Stimulated activated CD4-positive, alpha-beta T cell treated with anti-CD3 and anti-CD28 coated beads, Interleukin-12 subunit alpha, Interleukin-12 subunit beta, amount 100 ng/mL, for 48 hours (primary cell): ENCODE measurements at places on chromosomes 3 and 15.

GRCh38 chr3:38651153-38651789, 1.8 kb upstream of the SCN5A start:
- DNase-seq = peak; percentile 76

GRCh38 chr3:161014843-161015749, 90.1 kb downstream of the B3GALNT1 start:
- no peak for DNase-seq

GRCh38 chr3:171878461-171879225, 35.5 kb downstream of the TMEM212 start:
- DNase-seq = no peak

DNA sequence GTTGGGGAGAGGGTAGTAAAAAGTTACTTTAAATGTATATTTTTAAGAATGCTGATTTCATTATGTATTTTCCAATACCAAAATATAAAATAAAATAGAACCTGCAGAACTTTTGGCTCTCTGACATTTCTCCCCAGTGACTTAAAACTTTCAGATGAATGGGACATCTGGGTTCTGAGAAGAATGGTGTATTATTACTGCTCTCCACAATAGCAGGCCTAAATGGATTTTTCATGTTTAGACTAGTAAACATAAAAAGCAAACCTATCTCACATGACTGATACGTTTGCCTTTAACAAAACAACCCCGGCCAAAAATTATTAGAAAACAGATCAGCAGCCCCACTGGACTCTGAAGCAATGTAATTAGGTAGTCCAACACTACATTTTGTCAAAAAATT, 73.8 kb downstream of the FHIT start:
- no peak for DNase-seq

- no peak for DNase-seq
Observed at GRCh38 chr3:112293368-112294321, at the start of gene SLC9C1. Gene SLC9C1, minus strand, starts transcription at chr3:112294216. Its CDS starts 7,425 bp downstream, at chr3:112286791.

GRCh38 chr3:59442046-59442445, 392.2 kb upstream of the CFAP20DC start:
- no peak for DNase-seq

GRCh38 chr15:101320501-101321052, 25.5 kb upstream of the SNRPA1 start:
- DNase-seq = peak; percentile 38

DNA sequence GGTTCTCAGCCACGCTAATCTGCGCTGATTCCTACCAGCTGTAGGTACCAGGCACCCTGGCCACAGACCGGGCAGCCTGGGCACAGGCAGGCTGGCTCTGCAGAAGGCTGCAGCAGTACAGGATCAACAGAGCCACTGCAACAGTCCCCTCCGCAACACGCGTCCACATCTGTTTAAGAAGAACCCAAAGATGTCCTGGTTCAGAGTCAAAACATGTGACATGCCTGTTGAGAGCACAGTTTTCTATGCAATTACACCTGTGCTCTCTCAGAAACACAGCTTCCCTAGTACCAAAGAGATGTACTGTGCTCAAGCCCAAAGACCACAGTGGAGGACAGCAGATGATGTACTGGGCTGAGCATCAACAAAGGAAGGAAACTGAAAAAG, 18.8 kb downstream of the LRIG1 start:
- no peak for DNase-seq

- DNase-seq = no peak
Observed at GRCh38 chr3:45332493-45332892, 55.9 kb upstream of the LARS2 start.

GRCh38 chr3:173709026-173709425, 311.5 kb downstream of the NLGN1 start:
- no peak for DNase-seq

DNA sequence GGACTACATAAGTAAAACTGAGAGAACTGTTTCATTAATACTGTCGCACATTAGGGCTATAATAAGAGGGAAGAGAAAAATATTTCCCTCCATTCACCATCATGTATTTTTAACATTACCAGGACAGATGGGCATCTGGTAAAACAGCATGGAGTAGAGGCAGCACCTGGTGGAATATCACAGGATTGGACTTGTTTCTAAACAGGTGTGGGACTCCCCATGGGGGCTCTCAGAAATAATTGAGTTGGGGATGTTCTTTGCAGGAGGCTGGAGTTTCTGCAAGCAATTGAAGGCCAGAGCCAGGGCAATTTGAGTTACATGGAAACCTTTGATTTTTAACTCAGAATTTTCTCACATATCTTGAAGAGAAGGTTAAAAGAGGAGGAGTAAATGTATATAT, 8.4 kb upstream of the MINDY2 start:
- no peak for DNase-seq

DNA sequence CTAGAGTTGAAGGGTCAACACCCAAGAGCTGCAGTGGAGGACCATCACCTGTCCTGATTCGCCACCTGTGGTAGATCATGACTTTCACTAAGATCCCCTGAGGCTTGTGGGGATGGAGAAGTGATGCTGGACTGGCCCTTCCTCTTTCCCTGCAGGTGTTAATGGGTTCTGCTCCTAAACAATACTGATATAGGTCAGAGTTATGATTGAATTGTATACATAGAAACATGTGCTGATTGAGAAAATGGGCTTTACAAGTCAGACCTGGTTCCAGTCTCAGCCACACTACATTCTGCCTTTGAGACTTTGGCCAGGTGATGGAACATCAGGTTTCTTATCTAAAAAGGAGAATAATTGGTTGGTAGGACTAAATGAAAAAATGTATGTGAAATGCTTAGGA, 418.9 kb upstream of the TPRG1 start:
- no peak for DNase-seq

DNA sequence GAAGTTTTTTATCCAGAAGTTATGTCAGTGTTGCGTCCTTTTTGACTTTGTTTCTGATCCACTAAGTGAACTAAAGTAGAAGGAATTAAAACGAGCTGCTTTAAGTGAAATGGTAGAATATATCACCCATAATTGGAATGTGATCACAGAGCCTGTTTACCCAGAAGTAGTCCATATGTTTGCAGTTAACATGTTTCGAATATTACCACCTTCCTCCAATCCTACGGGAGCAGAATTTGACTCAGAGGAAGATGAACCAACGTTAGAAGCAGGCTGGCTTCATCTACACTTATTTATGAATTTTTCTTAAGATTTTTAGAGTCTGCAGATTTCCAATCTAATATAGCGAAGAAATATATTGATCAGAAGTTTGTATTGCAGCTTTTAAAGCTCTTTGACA, 57.6 kb downstream of the DNAH1 start:
- DNase-seq = no peak

DNA sequence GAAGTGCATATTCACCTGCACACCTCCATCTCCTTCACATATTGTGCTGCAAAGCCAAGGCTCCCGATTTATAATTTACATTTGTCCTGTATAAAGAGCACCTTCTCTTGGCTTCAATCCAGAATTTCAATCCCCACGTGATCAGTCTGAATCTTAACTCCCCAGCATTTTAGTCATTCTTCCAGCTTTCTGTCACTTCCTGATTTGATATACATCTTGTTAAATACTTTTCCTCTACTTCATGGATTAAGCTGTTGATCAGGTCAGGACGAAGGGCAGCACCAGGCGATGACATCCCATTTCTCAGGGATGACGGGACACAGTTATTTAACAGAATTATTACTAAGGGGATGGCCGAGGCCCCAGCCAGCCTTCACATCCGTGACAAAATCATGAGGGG, 212.5 kb downstream of the EPHB1 start:
- DNase-seq = no peak

DNA sequence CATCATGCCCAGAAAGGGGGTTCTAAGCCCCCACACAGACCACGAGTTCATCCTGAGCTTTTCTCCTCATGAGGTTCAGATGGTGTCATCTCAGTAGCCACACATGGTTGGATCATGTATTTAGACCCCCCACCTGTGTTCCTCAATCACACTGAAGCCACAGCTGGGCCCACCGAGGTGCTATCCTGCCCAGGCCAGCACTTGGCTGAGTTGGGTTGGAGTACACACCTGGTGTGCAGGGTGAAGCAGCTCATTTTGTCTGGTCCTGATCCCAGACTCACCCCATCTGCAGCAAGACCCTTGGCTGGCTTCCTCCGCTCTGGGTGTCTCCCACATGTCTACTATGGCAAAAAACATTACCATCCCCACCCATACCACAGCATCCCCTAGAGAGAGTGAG, 41.9 kb downstream of the ACAA1 start:
- DNase-seq = no peak

DNA sequence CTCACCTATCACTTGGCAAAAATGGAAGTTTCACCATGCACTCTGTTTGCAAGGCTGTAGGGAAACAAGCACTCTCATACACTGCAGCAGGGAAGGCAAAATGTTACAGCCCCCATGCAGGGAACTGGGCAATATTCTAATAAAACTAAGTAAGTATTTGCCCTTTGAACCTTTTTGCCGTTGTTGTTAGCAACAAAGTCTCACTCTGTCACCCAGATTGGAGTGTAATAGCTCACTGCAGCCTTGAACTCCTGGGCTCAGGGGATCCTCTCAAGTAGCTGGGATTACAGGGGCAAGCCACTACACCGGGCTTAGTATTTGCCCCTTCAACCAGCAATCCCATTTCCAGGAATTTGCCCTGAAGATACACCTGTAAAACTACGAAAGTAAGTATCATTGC, 122.5 kb downstream of the TBC1D5 start:
- DNase-seq = no peak

GRCh38 chr15:71761649-71762048, 48.7 kb upstream of the NR2E3 start:
- DNase-seq = no peak

- no peak for DNase-seq
Observed at GRCh38 chr3:54968546-54969172, 40.8 kb upstream of the LRTM1 start.

DNA sequence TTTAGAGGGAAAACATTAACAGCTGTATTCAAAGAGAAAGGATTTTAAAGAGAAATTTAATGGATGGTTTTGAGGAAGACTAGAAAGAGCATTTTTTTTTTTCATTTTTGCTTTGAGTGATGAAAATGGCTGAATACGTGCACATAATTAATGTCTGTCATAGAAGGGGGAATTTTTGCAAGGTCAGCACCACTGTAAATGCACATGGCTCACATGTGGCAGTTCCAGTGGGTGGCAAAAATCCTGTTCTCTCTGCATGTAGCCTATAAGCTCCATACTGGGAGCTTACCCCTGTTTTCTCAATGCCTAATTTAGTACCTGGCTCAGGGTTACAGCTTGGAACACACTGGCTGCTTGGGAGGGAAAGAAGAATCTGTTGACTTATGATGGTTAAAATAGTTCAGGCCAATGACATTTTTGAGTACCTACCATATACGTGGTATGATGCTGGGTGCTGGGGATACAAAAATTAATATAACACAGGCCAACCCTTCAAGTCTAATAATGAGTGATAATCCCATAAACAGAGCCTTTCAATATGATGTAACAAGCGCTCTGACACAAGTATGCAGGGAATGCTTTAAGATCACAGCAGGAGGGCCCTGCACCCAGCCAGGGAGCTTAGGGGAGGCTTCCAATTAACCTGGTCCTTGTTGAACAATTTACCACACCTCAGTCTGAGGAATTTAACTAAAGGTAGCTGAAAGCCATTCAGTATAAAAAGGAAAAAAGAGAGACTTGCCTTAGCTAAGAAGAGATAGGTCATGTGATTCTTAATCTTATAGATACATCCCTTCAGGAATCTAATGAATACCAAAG, 33.0 kb downstream of the HSPBAP1 start:
- DNase-seq = no peak

DNA sequence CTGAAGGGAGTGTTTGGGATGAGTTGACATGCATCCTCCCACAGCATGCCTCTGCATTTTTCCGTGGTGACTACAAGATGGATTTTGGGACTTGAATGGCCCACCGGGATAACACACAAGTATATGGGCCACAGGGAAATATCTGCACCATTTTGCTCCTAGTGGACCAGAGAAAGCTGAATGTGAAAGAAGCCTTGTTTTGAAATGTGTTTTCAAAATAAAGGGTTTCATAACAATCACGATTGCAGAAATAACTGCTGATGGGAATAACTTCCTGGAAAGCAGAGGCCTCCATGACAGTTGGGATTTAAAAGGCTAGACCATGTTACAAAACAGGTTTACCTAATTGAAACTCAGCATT, 77.5 kb upstream of the PRR23C start:
- no peak for DNase-seq

- DNase-seq = no peak
Observed at GRCh38 chr3:79351699-79352098, 416.1 kb downstream of the ROBO1 start.

DNA sequence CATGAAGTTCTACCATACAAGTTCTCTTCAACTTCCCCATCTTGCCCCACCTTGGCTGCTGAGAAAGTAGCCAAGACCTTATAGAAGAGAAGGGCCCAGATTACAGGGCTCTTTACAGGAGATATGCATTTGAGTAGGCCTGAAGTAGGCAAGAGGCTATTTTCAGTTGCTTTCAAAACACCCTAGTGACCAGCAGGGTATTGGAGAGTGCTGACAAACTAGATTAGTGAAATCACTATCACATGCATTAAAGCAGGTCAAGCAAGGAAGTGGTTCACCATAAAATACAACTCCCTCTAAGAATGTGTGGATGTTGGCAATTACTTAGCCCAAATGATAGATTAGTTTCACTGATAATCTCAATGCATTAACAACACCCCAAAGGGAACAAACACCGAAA, 2.7 kb upstream of the LZTFL1 start:
- DNase-seq = no peak

- DNase-seq = no peak
Observed at GRCh38 chr15:83871808-83872559, 218.1 kb downstream of the ADAMTSL3 start.

DNA sequence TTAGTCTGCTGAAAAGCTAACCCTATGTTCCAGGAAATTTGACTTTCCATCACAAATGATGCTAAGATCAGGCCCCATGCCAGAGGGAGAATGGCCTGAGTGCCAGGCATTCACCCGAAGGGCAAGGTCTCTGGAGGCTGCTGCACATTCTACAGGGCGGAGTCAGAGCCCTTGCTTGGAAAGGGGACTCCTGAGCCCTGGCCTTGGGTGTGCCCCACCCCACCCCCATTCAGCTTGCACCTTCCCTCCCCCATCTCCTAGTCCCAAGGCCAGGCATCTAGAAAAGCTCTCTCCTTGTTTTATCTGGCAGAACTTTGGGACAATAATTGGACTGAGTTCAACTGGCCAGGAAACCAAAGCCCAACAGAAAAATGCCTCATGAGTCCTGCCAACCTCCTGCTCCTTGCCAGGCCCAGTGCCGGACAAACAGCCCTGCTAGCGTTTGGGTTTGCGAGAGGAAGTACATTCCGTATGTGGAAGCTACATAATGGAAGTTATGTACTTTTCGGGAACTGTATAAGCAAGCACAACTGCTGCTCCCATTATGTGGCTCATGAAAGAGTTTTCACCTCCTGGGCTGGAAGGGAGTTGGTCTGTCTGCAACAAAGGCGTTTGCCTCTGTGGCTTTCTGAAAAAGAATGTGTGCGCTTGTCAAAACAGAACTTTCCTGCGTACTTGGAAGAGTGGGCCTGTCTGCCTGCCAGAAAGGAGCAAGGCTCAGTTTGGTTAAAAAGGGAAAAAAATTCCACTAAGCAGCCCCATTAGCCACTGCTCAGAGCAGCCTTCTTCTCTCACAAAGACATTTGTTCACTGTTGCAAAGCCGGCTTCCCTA, 321.5 kb upstream of the CTNNB1 start:
- no peak for DNase-seq
